AG08395 (cell line): ENCODE measurements at places on chromosomes 5 and 9.

- DNase-seq, result no peak
Measured at GRCh38 chr9:131090025-131090787, 6.1 kb upstream of the AIF1L start.

- no peak for DNase-seq
Measured at GRCh38 chr9:74336161-74336560, 161.0 kb upstream of the RORB start.

DNA sequence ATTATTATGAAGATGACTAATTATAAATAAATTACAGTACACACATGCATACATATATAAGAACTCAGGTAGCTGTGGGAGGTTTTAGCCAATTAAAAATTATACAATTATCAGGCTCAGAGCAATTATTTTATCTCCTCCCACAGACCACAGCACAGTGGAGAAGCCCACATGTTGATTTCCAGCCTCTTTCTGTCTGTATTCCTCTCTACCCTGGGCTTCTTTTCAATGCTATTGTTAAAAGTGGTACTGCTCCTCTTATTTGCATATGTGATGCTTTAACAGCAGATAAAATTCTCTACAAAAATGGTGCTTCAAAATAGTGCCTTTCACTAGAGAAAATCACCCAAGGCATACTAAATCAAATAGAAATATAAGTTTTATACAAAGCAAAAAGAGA, 218.7 kb downstream of the NFIB start:
- no peak for DNase-seq

DNA sequence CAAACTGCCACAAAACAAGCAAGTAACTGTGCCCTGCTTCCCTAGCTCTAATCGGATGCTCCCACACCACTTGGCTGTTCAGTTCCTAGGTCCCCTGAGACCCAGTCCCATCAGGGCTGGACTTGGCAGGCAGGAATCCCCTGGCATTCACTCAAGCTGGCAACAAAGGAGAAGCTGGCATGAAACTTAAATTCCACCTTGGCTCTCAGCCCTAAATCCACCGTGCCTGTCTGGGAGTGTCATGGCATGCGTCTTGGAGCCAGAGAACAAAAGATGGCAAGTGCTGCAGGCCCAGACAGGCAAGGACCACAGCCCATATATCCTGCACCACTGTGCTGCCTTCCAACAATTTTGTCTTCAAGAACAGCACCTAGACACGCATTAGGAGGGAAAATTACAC, 38.2 kb downstream of the ETF1 start:
- no peak for DNase-seq

DNA sequence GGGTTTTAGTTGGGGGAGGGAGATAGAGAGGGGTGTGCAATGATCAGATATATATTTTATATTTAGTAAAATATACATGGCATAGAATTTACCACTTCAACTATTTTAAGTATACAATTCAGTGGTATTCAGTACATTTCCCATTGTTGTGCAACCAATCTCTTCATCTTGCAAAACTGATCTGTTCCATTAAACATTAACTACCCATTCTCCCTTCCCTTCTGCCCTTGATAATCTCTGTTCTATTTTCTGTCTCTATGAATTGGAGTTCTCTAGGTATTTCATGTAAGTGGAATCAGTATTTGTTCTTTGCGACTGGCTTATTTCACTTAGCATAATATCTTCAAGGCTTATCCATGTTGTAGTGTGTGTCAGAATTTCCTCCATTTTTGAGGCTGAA, 38.6 kb downstream of the TGFBI start:
- DNase-seq, result no peak

DNA sequence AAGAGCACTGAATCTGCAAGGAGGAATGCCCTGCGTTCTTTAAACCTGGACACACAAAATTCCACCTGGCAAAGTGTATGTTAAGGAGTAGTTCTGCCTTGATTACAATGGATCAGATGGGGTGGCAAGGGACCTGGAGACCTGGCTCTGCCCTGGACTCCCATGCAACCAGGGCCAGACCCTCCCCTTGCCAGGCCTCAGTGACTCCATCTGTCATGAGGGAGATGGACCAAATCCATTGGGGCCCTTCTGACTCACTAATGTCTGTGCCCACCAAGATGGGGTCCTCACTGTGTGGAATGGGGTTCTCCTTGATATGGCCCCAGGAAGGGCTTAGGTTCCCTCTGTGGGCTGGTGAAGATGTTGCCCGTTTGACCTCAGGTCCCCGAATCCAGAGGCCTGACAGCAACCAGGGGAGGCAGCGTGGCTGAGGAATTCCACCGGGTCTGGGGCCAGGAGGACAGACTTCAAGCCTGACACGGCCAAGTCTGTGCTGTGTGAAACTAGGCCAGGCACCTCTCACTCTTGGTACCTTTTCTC, 100.3 kb downstream of the PAX5 start:
- DNase-seq, result no peak

DNA sequence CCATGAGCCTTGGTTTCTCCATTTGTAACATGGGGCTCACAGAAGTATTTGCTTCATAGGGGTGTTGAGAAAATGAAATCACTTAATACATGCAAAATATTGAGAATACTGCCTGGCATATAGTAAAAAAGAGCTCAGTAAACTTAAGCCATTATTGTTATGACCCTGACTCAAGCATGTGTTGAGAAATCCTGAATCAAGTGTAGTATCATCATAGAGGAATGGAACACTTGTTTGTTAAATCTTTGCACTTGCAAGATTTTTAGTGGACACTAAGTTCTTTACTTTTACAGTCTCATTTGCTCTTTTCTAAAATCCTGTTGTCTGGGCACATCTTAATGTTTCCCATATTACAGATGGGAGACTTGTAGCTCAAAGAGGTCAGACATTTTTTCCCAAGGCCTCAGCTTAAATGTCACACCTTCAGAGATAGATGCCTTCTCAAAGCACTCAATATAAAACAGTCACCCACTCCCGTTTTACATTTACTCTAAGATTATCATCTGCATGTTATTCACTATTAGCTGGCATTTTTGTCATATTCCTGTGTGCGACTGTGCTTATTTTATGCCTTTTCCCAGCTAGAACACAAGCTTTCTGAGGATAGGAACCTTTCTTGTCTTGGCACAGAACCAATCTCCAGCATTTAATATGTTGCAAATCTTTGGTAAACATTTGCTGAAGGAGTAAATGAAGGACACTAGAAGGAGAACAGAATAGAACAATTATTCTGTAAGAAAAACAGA, 250.0 kb upstream of the TNC start:
- DNase-seq, result peak; percentile 58

DNA sequence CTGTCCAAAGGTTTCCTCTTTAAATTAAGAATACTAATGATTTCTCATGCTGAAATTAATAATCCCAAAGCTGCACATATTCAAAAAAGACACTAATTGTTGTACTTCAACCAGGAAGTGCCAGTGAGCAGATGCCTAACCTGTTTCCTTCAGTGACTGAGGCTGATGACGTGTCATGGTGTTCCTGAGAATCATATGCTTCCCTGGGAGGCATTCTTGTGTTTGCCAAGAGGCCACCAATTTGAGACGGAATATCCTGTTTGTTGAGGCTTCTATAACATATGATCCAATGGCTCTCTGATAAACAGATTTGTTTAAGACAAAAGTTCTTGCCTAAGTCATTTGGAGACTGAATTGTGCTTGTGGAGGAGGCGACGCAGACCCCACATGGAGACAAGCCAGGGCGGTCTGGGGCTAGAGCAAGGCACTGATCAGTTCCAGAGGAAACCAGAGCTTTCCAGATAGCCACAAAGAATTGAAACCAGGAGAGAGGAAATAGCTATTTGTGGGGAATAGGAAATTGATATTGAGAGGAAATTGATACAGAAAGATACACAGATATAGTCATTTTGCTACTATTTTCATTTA, 66.4 kb upstream of the ZNF608 start:
- DNase-seq, result no peak

- DNase-seq, result peak; percentile 87
Measured at GRCh38 chr5:173326501-173326960, 1.7 kb downstream of the STC2 start.

- DNase-seq, result no peak
Measured at GRCh38 chr9:134693641-134694367, 52.2 kb downstream of the COL5A1 start.

DNA sequence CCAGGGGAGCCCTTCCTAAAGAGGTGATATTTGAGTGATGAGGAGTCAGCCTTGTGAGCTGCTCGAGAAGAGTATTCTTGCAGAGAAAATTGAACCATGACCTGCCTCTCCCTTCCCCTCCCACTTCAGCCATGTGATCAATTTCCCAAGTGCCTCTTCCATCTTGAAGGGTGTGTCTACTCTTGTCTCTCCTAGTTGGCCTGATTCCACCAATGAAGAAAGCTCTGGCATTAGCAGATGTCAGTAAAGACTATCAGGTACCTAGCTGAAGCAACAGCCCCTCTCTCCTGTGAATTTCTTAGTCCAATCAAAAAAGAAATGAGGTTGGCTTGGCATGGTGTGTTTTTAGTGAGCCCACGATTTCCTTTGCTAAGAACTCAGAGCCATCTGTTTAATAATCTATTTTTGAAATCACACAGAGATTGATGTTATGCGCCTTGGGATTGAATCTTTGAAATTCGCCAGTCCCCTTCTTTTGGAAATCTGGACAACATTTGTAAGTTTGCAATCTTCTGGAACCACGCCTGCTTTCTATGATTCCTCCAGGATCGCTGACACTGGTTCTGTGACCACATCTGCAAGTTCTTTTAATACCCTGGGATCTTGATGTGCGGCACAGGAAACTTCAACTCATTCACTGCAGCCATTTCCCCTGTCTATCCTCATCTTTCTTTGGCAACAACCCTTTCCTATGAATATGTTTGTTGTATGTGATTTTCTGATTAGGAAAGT, 404.6 kb downstream of the DMRT2 start:
- DNase-seq, result no peak

GRCh38 chr5:136677217-136677616, 311.9 kb upstream of the TRPC7 start:
- DNase-seq, result no peak

DNA sequence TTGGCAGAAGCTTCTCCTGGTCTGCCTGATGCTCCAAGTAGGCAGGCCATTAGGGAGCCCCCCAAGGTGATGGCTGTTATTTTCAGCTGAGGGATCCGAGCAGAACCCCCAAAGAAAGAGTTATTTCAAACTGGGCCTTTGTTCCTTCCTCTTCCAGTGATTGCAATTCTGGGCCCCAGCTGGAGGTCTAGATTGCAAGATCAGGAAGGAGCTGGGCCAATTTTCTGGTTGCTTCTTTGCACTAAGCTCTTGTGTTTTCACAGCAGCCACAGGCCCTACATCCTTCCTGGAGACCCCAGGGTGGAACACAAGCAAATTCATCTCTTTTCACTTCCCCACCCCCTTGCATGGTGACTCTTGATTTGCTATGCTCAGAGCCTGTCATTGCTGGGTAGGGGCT, 215.0 kb downstream of the SEMA6A start:
- no peak for DNase-seq

GRCh38 chr9:137506702-137507171, 43.5 kb downstream of the PNPLA7 start:
- peak; percentile 69 for DNase-seq

DNA sequence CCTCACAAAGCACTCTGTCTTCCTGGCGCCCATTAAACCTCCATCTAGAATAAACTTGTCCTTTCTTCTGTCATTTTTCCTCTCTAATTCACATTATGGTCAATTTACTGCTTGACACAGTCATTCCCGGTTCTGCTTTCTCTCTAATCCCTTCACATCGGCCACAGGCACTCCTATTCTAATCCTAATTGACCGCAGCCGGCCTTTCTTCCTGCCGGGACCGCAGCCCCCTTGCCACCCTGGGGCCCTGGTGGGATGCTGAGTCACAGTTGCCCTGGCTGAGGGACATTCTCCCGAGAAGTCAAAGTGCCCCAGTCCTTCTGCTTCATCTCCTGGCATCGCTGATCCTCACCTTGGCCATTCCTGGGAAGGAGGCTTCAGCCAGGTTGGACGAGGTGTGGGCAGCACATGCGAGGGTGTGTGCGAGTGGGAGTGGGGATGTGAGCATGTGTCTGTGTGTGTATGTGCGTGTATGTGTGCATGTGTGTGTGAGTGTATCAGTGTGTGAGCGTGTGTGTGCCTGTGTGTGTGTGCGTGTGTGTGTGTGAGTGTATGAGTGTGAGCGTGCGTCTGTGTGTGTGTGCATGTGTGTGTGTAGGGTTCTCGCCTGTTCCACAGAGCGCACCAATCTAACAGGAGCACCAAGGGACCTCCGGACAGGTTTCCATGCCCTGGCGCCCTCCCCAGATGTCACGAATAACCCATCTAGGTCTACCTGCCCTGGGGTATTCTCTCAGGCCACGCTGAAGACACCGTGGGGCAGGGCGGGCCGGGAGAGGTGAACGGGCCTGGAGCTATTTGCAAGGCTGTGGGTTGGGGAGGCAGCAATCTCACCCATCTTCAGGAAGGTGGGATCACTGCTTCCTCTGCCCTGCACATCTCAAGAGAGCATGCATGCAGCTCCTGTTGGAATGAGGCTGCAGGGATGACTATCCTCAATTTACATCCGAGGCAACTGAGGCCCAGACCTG, 191.2 kb downstream of the PAX5 start:
- no peak for DNase-seq

GRCh38 chr5:158451203-158451992, 592.5 kb upstream of the CLINT1 start:
- no peak for DNase-seq

- no peak for DNase-seq
Measured at GRCh38 chr9:128280084-128280622, 4.1 kb downstream of the SWI5 start.

DNA sequence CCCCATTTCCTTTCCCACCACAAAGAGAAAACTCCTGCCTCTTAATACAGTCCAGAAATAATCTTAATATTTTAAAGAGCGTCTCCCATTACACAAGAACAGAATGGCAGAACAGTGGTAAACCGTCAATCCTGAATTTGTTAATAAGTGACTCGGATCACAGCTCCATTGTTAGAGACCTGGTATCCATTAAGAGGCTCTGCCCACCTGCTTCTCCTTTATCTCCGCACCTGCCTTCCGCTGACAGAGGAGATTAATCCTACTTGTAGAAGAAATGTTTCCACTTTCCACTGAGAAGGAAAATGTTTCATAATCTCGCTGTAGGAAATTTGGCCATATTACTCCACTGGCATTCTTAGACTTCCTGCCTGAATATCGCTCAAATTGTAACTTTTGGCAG, 1493.2 kb downstream of the MAT2B start:
- no peak for DNase-seq

GRCh38 chr5:40150896-40151295, 528.8 kb upstream of the PTGER4 start:
- DNase-seq, result no peak

DNA sequence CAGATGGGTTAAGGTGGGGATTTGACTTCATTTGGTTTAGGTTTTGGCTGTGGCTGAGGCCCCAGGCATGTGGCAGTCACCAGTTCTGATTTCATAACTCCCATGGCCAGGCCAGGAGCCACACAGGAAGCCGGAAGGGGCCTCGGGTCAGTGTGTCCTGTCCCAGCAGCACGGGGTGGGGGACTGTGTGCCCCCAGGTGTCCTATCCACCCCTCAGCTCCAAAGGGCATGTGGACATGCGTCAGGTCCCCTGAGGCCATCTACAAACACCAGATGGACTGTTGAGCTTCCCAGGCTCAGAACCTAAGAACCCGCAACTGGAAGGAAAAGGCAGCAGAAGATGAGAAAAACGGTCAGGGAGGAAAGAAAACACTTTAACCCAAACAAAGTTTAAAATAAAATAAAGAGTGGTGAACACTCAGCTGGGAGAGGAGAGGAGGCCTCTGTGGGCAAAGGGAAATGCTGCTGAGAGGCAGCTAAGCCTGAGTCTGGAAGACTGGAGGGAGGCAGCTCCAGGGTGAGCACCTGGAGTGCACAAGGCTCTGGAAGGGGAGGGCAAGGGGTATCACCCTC, 260.8 kb downstream of the AUH start:
- DNase-seq, result peak; percentile 18
